NCI-H524 treated with DMSO at 0.1 percent for 48 hours (cell line): ENCODE measurements at places on chromosomes 5 and 9.

DNA sequence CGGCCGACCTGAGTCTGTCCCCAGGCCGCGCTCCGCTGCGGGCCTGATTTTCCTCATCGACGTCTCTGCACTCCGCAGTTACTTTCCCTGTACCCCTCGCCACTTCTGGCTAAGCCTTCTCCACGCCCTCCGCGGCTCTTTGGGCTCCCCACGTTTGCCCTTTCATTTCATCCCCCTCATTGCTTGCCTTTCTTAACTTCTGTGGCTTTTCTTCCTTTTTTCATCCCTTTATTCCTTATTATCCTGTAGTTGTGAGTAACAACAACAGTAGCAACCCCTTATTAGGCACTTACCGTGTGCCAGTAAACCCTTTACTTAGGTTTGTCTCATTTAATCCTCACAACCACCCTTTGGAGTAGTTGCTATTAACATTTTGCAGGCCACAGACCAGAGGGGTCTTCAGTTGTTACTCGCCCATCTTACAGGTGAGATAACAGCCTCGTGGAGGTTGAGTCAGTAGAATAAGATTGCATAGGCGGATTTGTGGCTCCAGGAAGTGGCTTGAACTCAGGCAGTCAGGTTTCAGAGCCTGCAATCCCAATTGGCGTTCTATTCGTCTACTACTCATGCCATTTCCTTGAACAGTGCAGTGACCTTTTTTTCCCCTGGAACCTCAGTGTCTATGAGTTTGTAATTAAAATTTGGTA is 724 bp downstream of the TCERG1 start:
- DNase-seq = no peak

DNA sequence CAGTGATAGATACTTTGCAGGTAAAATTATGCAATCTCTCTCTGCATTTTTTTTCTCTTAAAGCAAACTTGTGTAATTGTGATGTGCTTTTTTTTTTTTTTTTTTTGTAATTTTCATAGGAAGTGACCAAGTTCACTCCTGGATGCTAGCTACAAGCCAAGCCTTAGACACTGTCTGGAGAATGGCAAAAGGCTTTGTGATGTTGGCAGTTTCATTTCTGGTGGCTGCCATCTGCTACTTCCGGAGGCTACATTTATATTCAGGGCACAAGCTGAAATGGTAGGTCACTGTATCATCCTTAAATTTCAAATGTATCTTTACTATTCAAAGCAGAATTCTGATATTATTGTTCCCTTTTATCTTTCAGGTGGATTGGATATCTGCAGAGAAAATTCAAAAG is 19.3 kb downstream of the OTULINL start:
- no peak for DNase-seq

DNA sequence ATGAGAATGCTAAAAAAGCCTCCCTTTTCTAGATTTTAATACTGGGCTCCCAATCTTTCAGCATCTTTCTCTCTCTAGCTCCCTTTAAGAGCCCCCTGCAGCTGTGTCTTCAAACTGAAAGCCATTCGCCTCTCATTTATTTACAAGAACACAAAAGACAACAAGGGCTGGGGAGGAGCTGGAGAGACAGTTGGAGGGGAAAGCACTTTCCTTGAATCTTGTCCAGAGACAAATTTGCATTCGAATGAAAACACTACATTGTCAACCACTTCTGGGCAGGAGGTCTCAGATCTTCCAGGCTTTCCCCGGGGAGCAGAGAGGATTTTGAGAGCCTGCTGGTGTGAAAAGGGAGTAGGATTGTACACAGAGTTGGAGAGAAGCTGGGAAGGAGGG is 518.3 kb downstream of the CTNND2 start:
- DNase-seq = peak; percentile 59

GRCh38 chr5:57302643-57303042 is 128.8 kb downstream of the GPBP1 start:
- DNase-seq = no peak

DNA sequence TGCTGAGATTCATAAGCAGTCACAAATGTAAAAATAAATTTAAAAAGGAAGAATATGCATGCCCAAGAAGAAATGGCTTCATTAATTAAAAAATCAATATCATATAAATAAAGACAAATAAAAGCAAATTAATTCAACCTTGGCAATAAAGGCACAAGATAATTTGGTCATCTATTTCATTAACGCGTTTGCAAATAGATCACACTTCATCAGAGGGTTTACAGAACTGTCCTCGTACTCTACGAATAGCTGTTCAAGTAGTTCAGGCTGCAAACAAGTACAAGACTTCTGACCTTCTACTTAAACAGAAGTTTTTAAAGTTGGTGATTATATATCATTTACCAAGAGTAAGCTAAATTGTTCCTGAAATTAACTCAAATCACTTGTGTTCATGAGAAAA is 775.3 kb upstream of the DMAC1 start:
- DNase-seq = no peak

- DNase-seq = no peak
These were observed 12.2 kb downstream of the ERGIC1 start for GRCh38 chr5:172846249-172846648.

DNA sequence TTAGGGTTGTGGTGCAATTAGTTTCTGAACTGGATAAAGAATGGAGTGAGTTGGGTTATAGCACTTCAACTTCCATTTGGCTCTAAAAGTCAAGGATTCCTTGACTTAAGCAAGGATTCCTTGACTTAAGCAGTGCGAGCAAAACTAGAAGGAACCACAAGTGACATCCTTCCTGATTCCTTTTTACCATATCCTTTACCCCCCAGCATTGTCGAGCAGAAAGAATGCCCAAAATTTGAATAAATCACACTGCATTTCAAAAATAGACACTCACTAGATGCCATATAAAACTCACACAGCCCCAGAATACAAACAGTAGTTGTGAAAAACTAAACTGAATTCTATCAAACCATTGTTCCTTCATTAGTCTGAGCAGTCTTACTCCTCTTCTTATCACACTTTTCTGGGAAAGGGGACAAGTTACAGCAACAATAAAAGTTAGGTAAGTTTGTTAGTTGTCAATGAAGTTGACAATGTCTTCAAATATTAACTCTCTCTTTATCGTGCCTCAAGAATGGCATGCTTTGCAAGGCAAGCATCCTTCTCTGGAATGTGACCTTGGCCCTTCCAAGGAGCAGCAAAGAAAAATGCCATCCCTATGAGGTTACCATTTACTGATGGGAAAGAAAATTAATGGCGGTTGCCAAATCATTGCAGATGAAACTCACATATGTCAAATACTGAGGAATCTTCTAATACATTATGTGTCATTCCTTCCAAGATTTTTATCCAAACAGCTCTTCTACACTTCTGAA is 273.3 kb upstream of the ANKRD55 start:
- no peak for DNase-seq

DNA sequence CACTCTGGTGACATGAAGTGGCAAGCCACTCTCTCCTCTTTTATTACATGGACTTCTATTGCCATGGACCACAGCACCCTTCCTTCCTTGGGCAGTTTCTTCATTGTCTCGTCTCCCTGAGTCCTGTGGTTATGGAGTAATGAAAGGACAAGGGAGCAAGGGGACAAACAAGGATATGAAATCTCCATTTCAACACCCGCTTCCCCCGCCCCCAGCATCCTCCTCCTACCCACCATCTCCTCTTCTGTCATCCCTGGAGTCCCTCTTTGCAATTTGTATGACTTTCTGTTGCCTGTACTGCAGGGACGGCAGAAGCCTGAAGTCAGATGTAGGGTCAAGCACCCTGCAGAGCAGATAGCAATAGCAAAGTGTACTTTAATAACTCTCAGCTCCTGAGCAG is 300.7 kb upstream of the CLINT1 start:
- DNase-seq = no peak

DNA sequence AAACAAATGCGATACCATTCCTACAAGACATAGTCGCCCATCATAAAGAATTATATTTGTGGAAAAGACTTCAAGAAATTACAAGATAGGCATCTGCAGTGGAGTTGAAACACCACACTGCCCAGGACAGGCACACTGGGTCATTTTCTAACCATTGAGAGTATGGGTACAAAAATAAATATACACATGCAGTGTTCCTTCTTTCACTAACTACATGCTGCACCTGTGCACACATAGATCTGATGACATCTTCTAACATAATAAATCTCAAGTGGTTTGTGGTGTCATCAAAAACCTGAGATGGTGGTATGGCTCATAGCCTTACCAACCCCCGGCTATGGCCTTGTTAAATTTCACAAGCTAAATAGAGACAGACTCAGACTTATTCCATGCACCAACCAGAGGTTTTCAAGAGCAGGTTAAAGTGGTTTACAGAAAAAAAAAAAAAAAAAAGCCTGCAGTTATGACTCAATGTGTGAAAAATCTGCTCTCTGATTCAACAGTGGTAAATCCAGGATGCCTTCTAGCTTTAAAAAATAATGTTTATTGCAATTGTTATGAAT is 12.4 kb upstream of the NFIB start:
- DNase-seq = no peak

GRCh38 chr5:151463137-151464029 is 16.0 kb downstream of the SLC36A1 start:
- DNase-seq = no peak

- no peak for DNase-seq
These were observed 121.4 kb downstream of the ASTN2 start for GRCh38 chr9:117293206-117294114.

DNA sequence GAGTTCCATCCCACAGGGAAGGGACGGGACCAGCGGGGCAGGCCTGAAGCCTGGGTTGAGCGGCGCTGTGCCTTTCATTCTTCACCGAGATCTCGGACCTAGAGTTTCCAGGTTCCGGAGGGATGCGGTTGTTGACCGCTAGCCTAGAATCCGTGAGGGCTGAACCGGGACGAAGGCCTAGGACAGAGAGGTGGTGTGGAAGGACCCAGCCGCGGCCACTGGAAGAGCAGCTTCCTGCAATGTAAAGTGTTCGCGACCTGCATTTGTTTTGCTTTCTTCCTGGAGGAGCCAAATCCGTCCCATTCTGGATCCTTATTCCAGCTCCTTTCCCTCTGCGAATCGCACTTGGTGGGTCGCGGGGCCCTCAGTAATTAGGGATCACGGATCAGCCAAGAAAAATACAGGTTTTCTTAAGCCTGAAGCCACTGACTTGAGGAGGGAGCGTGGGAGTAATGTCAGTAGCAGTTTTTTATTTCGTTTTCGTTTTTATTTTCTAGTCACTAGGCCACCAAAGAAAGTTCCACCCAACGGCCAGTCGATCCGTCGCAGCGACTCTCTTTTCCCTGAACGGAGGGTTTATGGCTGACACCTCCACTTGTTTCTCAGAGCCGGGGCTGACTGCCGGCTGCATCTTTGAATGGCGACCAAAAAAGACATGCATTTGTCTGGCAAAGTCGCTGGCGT is 48.6 kb downstream of the ANXA2R start:
- DNase-seq = no peak
